ENCODE measurements at places on chromosomes 2 and 18.

DNA sequence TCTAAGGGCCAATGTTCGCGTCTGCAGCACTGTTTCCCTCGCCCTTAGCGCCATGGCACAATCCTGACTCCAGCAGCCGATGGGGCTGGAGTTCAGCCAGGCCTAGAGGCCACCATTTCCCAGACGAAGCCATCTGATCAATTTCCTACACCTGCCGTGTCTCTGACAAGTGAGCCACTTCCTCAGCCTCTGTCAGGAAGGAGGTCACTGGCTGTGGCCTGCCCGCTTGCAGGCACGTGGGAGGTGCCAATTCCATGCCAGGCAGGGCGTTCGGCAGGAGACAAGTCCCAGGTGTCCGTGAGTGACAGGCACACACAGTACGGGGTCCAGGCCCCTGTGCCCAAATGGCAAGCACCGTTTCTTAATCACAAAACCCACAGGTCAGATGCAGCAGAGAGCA, 234.5 kb downstream of the TWIST2 start:
- DNase-seq = no peak

- DNase-seq = no peak
These were observed 11.5 kb upstream of the ASB1 start for GRCh38 chr2:238415036-238415764.

- no peak for DNase-seq
These were observed 134.0 kb downstream of the GALNT14 start for GRCh38 chr2:31004257-31004656.

GRCh38 chr18:49459404-49460171, 857 bp downstream of the DYM start:
- no peak for DNase-seq

- DNase-seq = no peak
These were observed 11.5 kb upstream of the SNED1 start for GRCh38 chr2:240986787-240987411.

- DNase-seq = no peak
These were observed 152.6 kb upstream of the SLC1A4 start for GRCh38 chr2:64836566-64836965.

- no peak for DNase-seq
These were observed 126.5 kb downstream of the GPR39 start for GRCh38 chr2:132542953-132543569.

DNA sequence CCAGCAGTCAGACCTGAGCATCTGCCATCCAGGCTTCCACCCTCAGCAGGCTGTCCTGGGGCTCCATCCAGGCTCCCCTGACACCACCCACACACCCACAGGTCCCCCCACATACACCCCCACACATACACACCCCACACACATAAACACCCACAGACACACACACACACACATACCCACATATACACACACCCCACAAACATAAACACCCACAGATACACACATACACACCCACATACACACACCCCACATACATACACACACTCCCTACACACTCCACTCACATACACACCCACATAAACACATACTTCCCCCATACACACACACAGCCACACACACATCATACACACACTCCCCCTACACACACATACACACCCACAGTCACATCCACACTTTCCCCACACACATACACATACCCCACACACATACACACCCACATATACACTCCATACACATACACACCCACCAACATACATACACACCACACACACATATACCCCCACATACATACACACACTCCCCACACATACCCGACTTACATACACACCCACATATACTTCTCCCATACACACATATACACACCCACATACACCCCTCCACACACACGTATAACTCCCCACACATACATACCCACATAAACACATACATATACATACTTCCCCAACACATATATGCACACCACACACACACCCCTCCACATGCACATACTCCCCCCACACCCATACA, 183.3 kb upstream of the ETAA1 start:
- DNase-seq = no peak

GRCh38 chr2:156455361-156455975, 19.3 kb downstream of the GPD2 start:
- DNase-seq = no peak

- DNase-seq = no peak
These were observed 13.9 kb downstream of the STON1 start for GRCh38 chr2:48543895-48544294.

DNA sequence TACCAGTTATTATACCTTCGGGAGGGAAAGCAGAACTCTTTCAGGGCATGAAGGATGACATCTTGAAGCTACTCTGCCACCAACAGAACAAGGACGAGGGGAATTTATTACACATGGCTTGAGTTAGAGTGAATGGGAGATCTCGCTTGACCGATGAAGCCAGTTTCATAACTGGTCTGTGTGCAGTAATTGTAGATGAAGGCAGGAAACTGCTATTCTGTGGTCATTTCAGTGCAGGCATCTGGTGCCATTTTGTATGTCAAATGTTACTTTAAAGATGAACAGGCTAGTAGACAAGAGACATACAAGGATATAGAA, 20.5 kb downstream of the GREB1 start:
- no peak for DNase-seq

DNA sequence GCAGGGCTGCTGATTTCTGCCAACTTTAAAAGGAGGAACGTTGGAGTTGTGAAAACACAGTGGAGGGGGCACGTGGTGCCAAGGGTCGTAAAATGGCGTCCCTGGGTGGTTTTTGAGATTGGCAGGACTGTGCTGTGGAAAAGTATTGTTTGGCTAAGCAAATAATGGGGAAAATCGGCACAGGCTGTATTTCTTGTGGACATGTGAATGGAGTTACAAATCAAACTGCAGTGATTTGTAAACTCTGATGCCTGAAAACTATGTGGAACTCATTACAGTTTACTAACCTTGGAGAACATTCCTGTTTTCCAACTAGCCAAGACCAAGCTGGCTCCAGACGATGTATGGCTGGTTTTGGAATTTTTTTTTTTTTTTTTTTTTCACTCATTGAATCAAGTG, 68.7 kb downstream of the KCTD1 start:
- DNase-seq = no peak

GRCh38 chr2:158761621-158762020, 33.5 kb upstream of the DAPL1 start:
- no peak for DNase-seq

- DNase-seq = no peak
These were observed 36.2 kb downstream of the WIPF1 start for GRCh38 chr2:174561283-174561971.
